ENCODE measurements at places on chromosomes 2 and 18. TPM values are rescaled to one million over a fixed set of nuclear protein-coding genes. Genes with fewer than 3 reads are reported as not detected.
A peak's percentile ranks its signal among the peaks of the same experiment; 100 is the strongest.

Gene UPP2
- total RNA-seq: not detected

Gene SGPP2
- total RNA-seq: 4.0 TPM

Gene STAM2
- total RNA-seq: 34.0 TPM

Gene LBX2
- 2.3 TPM for total RNA-seq

Gene LRRC30
- not detected for total RNA-seq

Gene TMEM198
- total RNA-seq: 3.3 TPM

GRCh38 chr18:26429535-26430226 lies 118.7 kb downstream of the KCTD1 start:
- H3K36me3 ChIP-seq: no peaks in the 10 kb centered on the region
- no peak overlapping the region for H3K4me3 ChIP-seq
- no peaks in the 10 kb centered on the region for H3K27me3 ChIP-seq
- DNase-seq: no peak
- no peaks in the 10 kb centered on the region for H3K4me1 ChIP-seq
- no peak overlapping the region for H3K27ac ChIP-seq

GRCh38 chr2:61769093-61769675 lies 84.7 kb downstream of the FAM161A start:
- peaks cover 7% of the 10 kb centered on the region for H3K4me1 ChIP-seq
- H3K36me3 ChIP-seq: no peaks in the 10 kb centered on the region
- no peaks in the 10 kb centered on the region for H3K27me3 ChIP-seq
- no peak for DNase-seq
- no peak overlapping the region for H3K27ac ChIP-seq

DNA sequence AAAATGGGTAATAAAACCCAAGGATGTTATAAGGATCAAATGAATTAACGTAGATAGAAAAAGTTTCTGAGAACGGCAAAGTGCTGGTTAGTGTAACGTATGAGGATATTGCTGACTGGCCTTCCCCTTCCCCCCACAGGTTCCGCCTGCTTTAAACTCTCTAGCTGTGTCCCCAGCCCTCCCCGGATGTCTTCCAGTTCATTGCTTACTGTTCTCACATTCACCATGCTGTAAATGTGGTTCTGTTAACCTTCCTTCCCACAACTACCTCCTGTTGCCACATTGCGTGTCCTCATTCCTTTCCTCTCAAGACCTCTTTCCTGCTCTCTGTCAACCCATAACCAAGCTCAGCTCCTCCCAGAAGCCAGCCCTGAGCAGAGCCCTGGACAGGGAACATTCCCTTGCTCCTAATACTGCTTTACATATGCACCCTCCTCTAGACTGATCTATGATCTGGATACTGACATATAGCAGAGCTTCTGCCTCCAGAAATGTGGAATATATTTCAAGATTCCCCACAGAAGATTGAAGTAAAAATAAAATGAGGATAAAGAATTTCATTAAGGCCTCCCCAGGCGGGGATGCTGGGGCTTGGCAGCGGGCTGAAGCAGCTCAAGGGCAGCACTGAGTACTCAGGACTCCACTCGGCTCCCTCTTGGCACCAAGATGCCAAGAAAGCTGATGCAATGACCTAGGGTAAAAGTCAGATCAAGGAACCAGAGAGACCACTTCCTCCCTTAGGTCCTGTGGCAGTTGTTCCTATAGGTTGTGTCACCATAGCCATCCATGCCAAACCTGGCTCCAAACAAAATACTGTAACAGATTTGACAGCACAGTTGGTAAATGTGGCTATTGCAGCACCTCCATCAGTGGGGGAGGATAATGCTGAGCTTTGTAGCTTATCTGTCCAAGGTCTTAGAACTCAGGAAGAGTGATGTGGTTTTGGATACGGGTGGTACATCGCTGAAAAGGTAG lies 136.4 kb upstream of the PIK3C3 start:
- no peaks in the 10 kb centered on the region for H3K27me3 ChIP-seq
- H3K36me3 ChIP-seq: no peaks in the 10 kb centered on the region
- no peak overlapping the region for H3K4me3 ChIP-seq
- no peaks in the 10 kb centered on the region for H3K4me1 ChIP-seq
- no peak for DNase-seq

DNA sequence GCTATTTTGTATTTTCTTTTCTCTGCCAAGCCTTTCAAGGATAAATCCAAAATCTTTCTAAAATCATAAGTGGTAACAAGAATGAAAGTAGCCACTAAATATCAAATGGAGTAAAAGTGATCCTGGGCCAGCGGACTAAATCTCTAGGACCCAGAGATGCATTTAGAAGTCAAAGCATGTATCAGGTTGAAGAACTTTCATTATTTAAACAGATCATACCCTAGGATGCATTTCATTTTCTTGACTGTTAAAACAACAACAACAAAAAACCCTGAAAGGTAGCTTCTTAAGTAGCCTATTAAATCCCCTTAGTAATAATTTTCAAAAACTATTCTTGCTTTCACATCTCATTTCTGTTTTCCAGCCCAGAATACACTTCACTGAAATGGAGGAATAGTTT lies 4.8 kb upstream of the POU3F3 start:
- no peak overlapping the region for H3K4me3 ChIP-seq
- H3K27me3 ChIP-seq: no peaks in the 10 kb centered on the region
- peaks cover 23% of the 10 kb centered on the region for H3K4me1 ChIP-seq
- DNase-seq: no peak
- no peaks in the 10 kb centered on the region for H3K36me3 ChIP-seq
- no peak overlapping the region for H3K27ac ChIP-seq

- H3K4me3 ChIP-seq: no peak overlapping the region
- H3K27me3 ChIP-seq: no peaks in the 10 kb centered on the region
- no peak overlapping the region for H3K27ac ChIP-seq
- H3K4me1 ChIP-seq: no peaks in the 10 kb centered on the region
- no peaks in the 10 kb centered on the region for H3K36me3 ChIP-seq
These were observed 143.2 kb upstream of the RND3 start for GRCh38 chr2:150630587-150631235.

DNA sequence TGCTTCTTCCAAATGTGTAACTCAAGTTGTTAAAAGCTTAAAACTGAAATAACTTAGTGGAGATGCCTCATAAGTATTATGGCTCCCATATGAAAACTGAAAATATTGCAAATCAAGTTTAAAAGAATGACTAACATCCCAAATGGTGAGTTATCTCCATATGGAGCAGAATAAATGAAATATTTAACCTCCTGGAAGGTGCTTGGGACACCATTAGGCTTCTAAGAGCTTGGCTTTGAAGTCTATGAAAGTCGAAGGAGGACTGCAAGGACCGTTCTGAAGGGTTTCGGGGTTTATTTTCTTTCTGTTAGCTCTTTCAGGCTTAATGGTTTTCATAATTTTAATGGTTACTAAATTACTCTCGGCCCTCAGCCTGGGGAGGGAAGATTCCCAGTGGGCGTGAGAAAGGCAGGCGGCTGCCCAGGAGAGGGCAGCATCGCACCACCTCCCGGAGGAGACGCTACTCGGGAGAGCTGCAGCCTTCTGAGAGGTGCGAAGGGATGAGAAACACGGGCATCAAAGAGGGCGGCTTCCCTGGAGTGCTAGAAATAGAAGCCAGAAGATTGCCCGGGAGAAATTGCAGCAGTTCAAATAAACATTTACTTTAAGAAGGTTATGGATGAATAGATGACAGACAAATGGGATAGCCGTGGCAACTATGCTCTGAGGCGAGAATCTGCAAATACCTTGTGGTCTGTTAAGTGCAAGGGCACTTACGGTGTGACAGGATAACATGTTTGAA lies 43.1 kb downstream of the MAP3K19 start:
- peaks cover 7% of the 10 kb centered on the region for H3K4me1 ChIP-seq
- no peak overlapping the region for H3K27ac ChIP-seq
- peak; percentile 79 for DNase-seq
- H3K27me3 ChIP-seq: no peaks in the 10 kb centered on the region
- no peak overlapping the region for H3K4me3 ChIP-seq
- no peaks in the 10 kb centered on the region for H3K36me3 ChIP-seq

Measured in body of pancreas (tissue), 4 donors.